ENCODE measurements at places on chromosomes 11 and 22. TPM values are rescaled to one million over a fixed set of nuclear protein-coding genes. Genes with fewer than 3 reads are reported as not detected.

FJX1 gene
- 11.2 TPM for total RNA-seq

GDPD4 gene
- not detected for total RNA-seq

DNA sequence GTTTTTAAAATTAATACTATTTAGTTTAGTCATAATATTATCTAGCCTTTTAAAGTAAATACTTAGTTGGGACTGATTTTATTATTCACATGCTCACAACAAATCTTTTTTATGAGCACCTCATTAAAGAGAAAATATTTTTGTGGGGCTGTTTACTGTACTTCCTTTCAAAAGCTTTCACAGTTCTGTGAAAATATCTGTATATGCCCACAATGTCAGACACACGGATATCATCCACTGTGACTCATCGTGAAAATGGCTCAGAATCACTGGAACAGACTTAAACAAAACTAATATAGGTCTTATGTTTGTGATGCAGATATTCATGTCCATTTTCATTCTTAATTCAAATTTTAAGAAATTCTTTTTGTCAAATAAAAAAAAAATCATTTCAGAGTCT lies 305.2 kb downstream of the RAB38 start:
- no peaks in the 10 kb centered on the region for H3K4me1 ChIP-seq
- no peak overlapping the region for H3K27ac ChIP-seq
- H3K27me3 ChIP-seq: no peaks in the 10 kb centered on the region
- DNase-seq: no peak
- no peak overlapping the region for H3K4me3 ChIP-seq

DNA sequence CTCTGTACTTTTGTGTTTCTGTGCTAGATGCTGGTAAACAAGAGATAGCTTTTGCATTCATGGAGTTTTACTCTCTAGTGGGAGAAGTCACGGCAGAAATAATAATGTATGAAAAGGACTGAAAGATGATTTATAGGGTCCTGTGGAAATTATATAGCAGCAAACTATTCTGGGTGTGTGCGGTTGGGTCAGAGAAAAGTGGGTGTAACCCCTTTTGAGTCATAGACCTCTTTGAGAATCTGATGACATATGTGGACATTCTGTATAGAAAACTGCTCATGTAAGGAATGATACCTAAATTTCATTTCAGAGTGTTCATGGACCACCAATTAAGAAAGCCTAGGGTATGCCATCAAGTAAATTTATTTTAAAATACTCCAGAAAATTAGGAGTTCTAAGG lies 54.4 kb downstream of the TMEM135 start:
- no peaks in the 10 kb centered on the region for H3K4me1 ChIP-seq
- DNase-seq: no peak
- no peaks in the 10 kb centered on the region for H3K27me3 ChIP-seq
- H3K27ac ChIP-seq: no peak overlapping the region

- H3K27ac ChIP-seq: no peak overlapping the region
- peaks cover 23% of the 10 kb centered on the region for H3K27me3 ChIP-seq
- DNase-seq: peak; percentile 63
- peaks cover 4% of the 10 kb centered on the region for H3K4me1 ChIP-seq
These were observed 24.8 kb upstream of the TTC12 start for GRCh38 chr11:113289431-113290187.

Measured in progenitor cell of endocrine pancreas (in vitro differentiated cells).